Immature natural killer cell (primary cell): ENCODE measurements at places on chromosomes 7 and 10.

- H3K4me1 ChIP-seq: no peaks in the 10 kb centered on the region
- H3K36me3 ChIP-seq: no peaks in the 10 kb centered on the region
- DNase-seq: no peak
- H3K4me3 ChIP-seq: no peak overlapping the region
- H3K27ac ChIP-seq: no peak overlapping the region
- peaks cover 7% of the 10 kb centered on the region for H3K27me3 ChIP-seq
These were observed 20.3 kb downstream of the TSPAN12 start for GRCh38 chr7:120837599-120837998.

DNA sequence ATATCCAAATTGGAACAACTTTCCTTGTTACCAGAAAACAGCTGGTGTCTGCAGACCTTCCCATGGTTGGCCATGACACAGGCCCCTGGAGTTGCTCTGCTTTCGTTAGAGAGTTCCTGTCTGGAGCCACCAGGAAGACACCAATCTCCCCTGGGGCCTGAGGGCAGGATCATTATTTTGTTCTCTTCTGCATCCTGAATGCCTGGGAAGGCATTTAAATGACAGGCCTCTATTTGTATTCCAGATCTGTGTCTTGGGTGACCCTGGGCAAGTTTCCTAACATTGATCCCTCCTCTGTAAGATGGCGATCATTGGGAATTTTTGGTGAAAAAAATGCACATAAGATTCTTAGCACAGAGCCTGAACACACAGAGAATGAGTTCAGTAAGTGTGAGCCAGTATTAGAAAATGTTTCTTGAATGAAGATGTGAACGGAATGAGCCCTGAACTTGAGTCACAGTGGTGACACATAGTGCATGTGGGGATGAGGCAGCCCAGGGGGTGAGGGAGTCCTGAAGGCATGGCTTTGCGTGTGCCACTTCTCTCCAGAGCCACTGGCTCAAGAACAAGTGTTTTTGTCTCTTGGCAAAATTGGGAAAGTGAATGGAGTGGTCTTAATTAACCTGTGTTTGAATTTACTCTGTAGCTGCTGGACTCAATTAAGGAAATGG lies 28.4 kb downstream of the BMPER start:
- no peak overlapping the region for H3K27ac ChIP-seq
- no peak for DNase-seq
- no peaks in the 10 kb centered on the region for H3K36me3 ChIP-seq
- no peak overlapping the region for H3K4me3 ChIP-seq

DNA sequence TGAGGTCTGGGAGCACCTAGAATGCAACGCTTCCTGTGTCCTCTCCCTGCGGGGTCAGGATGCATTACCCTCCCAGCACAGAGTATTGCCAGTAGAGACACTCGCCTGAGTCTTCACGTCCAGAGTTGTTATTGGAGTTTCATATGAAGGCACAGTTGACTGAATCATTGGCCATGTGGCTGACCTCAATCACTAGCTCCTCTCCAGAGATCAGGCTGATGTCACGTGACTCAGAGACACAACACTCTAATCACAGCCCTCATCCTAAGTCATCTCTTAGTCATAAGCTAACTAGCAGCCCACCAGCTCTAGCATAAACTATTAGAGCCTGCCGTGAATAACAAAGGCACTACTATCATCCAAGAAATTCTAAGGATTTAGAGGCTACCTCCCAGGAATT lies 107.8 kb downstream of the HECW1 start:
- H3K36me3 ChIP-seq: no peaks in the 10 kb centered on the region
- DNase-seq: no peak
- H3K27me3 ChIP-seq: peaks cover 4% of the 10 kb centered on the region
- no peak overlapping the region for H3K27ac ChIP-seq
- H3K4me3 ChIP-seq: no peak overlapping the region

DNA sequence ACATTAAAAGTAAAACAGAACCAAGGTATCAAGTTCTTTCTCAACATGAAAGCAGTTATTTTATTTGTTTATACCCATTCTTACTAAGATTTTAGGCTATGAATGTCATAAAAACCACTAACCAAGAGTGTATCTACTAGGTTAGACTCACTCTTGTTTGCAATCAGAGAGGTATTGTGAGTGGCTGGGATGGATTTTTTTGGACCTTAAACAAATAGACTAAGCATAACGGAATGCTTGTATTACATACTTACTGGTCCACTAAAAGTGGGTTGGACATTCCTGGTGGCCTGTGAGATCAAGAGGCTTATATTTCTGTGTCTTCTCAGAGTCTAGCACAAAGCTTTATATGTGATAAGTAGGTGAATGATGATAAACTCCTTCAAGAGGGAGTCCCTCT lies 32.6 kb upstream of the CBLL1 start:
- no peaks in the 10 kb centered on the region for H3K36me3 ChIP-seq
- no peak overlapping the region for H3K27ac ChIP-seq
- DNase-seq: no peak
- no peak overlapping the region for H3K4me3 ChIP-seq
- H3K4me1 ChIP-seq: no peaks in the 10 kb centered on the region

- H3K27ac ChIP-seq: no peak overlapping the region
- H3K27me3 ChIP-seq: peaks cover 1% of the 10 kb centered on the region
- H3K4me1 ChIP-seq: no peaks in the 10 kb centered on the region
These were observed 1421.2 kb upstream of the CELF2 start for GRCh38 chr10:9596368-9596920.

GRCh38 chr10:71694567-71694968 lies 25.0 kb downstream of the C10orf105 start:
- H3K27ac ChIP-seq: peak overlapping the region; percentile 66
- peaks cover 55% of the 10 kb centered on the region for H3K4me1 ChIP-seq
- H3K4me3 ChIP-seq: peak overlapping the region; percentile 76
- peaks cover 15% of the 10 kb centered on the region for H3K27me3 ChIP-seq

GRCh38 chr10:103555325-103555649 lies 61.8 kb downstream of the NEURL1 start:
- no peak for DNase-seq
- no peak overlapping the region for H3K27ac ChIP-seq
- H3K4me1 ChIP-seq: peaks cover 9% of the 10 kb centered on the region

- no peak for DNase-seq
- no peak overlapping the region for H3K4me3 ChIP-seq
- peaks cover 11% of the 10 kb centered on the region for H3K36me3 ChIP-seq
- peaks cover 10% of the 10 kb centered on the region for H3K4me1 ChIP-seq
- H3K27me3 ChIP-seq: peaks cover 6% of the 10 kb centered on the region
- H3K27ac ChIP-seq: no peak overlapping the region
These were observed 84.2 kb upstream of the IKZF1 start for GRCh38 chr7:50220273-50220672.

- no peak overlapping the region for H3K27ac ChIP-seq
- no peak overlapping the region for H3K4me3 ChIP-seq
These were observed 76.8 kb upstream of the SEM1 start for GRCh38 chr7:96786261-96786997.

GRCh38 chr7:86925221-86925620 lies 134.2 kb downstream of the ELAPOR2 start:
- no peak overlapping the region for H3K4me3 ChIP-seq
- no peaks in the 10 kb centered on the region for H3K36me3 ChIP-seq
- peaks cover 5% of the 10 kb centered on the region for H3K27me3 ChIP-seq
- no peak overlapping the region for H3K27ac ChIP-seq
- DNase-seq: no peak
- H3K4me1 ChIP-seq: no peaks in the 10 kb centered on the region

- H3K27me3 ChIP-seq: no peaks in the 10 kb centered on the region
- H3K36me3 ChIP-seq: no peaks in the 10 kb centered on the region
- no peak overlapping the region for H3K4me3 ChIP-seq
These were observed 537.6 kb downstream of the LRMDA start for GRCh38 chr10:75969031-75969430.

DNA sequence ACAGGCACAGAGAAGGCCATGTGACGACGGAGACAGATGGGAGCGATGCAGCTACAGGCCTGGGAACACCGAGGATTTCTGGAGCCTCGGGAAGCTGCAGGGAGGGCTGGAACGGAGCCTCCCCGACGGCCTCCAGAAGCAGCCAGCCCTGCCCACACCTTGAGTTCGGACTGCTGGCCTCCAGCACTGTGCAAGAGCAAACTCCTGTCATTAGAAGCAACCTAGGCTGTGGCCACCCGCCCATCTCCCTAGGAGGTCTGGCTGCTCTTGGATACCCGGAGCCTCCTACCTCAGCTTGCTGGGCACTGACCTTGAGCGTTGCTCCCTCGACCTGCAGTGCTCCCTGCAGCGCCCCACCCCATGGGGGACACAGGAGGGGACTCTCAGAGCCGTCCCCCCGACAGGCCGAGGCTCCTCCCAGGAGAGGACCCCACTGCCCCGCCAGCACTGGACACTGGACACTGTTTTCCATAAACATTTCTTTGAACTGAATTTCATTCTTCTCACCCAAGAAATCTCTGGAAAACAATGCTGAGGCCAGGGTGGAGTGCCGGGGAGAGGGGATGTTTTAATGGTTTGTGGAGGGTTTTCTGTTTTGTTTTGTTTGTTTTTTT lies 22.5 kb upstream of the TNRC18 start:
- H3K27me3 ChIP-seq: no peaks in the 10 kb centered on the region
- no peak overlapping the region for H3K4me3 ChIP-seq
- no peaks in the 10 kb centered on the region for H3K36me3 ChIP-seq
- H3K27ac ChIP-seq: no peak overlapping the region

DNA sequence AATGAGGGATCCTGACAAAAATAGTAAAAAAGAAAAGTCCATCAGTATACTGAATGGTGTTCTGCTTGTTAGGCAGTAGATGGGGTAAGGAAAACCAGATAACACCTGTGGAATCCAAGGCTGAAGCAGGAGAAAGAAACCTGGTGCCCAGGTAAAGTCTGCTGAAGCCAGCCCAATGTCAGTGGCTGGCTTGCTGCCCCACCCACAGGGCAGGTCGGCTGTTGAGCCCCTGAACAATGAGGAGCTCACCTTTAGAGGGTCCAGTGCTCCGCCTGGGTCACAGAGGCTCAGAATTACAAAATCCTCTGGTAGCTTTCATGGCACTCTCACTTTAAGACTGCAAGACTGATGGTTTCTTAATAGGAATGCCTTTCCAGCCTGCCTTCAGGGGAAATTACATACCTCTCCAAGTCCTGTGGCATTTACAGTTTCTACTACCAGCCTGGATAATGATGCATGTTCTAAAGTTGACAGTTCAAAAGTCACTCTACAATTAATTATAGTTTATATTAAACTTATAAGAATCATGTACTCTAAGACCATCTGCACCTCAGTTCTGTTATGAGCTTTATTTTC lies 23.8 kb downstream of the DHX32 start:
- no peak overlapping the region for H3K27ac ChIP-seq
- H3K4me1 ChIP-seq: no peaks in the 10 kb centered on the region
- no peak for DNase-seq
- H3K27me3 ChIP-seq: no peaks in the 10 kb centered on the region
- H3K36me3 ChIP-seq: peaks cover 10% of the 10 kb centered on the region
- H3K4me3 ChIP-seq: no peak overlapping the region

GRCh38 chr10:23558361-23558799 lies 119.5 kb downstream of the OTUD1 start:
- H3K27ac ChIP-seq: no peak overlapping the region
- no peak for DNase-seq
- no peaks in the 10 kb centered on the region for H3K36me3 ChIP-seq
- peaks cover 2% of the 10 kb centered on the region for H3K27me3 ChIP-seq
- H3K4me3 ChIP-seq: no peak overlapping the region

- H3K27me3 ChIP-seq: no peaks in the 10 kb centered on the region
- no peaks in the 10 kb centered on the region for H3K36me3 ChIP-seq
- H3K27ac ChIP-seq: no peak overlapping the region
- H3K4me1 ChIP-seq: no peaks in the 10 kb centered on the region
These were observed 125.9 kb downstream of the CFTR start for GRCh38 chr7:117605712-117606111.

DNA sequence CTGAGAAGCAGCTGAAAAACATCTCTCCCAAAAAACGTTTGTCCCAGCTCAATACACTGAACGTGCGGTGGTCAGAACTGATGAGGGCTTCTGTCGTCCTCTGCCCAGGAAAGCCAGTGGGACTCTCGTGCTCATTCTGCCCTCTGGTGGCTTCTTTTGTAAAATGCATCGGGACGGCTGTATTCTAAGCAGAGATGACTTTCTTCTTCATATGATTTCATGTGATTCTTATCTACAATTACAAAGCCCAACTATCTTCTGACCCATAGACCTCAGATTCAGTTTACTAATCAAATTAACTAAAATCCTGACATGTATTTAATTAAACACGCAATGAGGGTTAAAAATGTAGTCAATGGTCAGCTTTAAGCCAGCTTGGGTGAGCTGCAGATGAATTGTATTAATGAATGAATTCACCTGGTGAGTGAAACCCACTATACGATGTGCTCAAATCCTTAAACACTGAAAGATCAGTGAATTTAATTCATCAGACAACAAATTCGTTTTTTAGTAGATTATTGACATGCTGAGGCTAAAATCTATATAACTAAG lies 117.6 kb upstream of the FAM204A start:
- peaks cover 8% of the 10 kb centered on the region for H3K4me1 ChIP-seq
- peaks cover 6% of the 10 kb centered on the region for H3K27me3 ChIP-seq
- H3K27ac ChIP-seq: no peak overlapping the region
- no peaks in the 10 kb centered on the region for H3K36me3 ChIP-seq

- H3K27me3 ChIP-seq: no peaks in the 10 kb centered on the region
- no peak overlapping the region for H3K27ac ChIP-seq
These were observed 5.5 kb upstream of the CPXM2 start for GRCh38 chr10:123897146-123897545.

DNA sequence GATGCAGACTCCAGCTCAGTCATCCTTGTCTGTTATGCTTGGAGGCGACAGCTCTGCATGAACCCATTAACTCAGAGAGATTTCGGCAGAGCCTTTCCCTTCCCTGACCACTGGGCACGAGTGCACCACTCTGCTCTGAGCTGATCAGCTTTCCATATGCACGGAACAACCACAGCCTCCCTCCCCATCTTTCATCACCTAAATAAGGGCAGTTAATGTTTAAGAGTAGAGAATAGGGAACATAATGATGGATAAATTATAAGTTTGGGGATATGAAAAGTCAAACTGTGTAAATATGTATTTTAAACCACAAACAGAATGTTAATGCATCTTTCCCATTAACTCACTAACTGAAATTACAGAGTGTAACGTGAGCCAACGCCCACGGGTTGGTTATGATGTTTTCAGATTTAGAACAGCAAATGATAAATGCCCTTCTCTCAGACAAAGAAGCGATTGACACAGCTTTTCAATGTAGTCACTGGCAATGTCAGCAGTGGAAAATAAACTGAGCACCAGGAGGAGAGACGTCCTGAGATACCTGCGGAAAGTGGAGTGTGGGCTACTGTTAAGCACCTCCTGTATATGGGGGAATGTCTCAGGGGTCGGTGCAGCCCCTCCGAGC lies 658.2 kb downstream of the LRMDA start:
- no peak overlapping the region for H3K4me3 ChIP-seq
- peaks cover 3% of the 10 kb centered on the region for H3K27me3 ChIP-seq
- H3K36me3 ChIP-seq: no peaks in the 10 kb centered on the region
- H3K4me1 ChIP-seq: no peaks in the 10 kb centered on the region
- H3K27ac ChIP-seq: no peak overlapping the region
